ENCODE measurements at places on chromosomes 7 and 10.

DNA sequence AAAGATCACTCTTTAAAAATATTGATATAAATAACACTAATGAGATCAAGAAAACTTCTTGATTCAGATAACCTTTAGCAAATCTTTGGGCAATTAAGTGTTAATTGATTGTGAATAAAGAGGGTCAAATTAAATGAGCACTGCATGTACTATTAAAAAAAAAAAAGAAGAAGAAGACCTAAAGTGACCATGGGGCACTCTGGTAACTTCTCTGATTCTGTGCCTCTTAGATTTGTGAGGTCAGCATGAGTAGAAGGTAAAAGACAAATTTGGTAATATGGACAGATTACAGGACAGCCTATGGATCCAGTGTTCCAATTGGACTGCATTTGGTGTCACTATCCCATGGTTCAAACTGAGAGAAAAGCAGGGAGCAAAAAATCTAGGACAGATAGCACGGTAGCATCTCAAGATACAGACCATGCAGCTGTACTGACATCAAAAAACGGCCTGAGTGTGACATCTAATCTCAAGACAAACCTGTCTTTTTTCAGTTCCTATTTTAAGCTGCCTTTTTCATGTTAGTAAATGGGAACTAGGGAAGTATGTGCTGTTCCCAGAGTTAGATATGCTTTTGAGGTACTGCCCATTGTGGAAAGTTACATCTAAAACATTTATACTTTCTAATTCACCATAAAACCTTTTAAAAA is 128.0 kb downstream of the KCND2 start:
- no peak for DNase-seq

DNA sequence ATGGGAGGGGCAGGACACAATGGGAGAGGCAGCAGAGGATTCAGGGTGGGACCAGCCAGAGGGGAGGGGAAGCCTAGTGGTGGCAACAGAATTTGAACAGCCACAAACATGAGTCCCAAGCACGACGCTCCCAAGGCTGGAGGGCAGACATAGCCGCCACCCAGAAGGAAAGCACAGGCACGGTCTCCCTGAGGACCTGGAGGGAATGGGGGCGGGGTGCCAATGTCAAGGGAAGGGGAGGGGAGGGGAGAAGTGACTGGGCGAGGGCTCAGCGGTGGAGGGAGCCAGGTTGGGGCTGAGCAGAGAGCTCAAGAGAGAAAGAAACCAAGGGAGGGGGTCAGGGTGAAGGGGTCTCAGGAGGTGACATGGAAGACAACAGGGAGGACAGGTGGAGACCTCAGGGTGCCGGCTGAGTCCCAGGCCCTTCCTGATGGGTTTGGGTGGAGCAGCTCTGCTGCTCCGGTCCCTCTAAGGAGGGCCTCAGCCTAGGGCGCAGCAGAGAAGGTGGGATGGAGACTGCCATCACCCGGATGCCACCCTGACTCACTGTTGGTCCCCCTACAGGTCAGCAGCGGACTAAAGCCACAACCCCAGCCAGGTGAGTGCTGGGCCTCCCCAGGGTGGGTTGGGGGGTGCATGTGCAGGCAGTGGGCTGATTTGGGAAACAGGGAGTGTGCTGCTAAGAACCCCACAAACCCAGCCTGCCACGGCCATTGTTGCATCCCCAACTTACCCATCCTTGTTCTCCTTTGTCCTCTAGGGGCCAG is 24.2 kb downstream of the PILRA start:
- no peak for DNase-seq

DNA sequence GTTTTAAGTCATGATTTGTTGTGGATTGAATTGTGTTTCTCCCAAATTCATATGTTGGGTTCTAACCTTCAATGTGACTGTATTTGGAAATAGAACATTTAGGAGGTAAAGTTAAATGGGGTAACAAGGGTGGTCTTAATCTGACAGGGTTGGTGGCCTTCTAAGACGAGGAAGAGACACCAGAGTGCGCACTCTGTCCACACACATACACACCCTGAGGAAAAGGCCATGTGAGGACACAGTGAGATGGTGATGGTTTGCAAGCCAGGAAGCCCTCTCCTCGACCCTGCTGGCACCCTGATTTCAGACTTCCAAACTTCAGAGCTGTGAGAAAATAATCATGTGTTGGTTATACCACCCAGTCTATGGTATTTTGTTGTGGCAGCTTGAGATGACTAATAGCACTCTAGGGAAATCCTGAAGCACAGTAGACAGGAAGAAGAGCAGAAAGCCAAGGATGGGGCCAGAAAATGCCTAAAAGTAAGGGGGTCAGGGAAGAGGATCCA is 28.0 kb upstream of the SEM1 start:
- no peak for DNase-seq

DNA sequence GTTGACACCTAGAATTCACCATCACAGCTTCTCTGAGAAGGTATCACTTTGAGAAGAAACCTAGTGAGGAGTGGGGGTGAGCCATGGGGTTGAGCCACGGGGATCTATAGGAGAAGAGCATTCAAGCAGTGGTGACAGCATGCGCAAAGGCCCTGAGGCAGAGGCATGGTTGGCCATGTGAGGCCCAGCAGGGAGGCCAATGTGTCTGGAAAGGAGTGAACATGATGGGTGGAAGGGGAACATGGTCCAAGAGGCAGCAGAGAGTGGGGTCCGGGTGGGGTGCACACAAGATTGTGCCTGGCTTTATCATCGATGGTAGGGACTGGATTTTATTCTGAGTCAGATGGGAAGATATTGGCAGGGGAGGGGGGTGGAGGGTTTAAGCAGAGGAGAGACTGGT is 36.0 kb upstream of the LEP start:
- DNase-seq: no peak

GRCh38 chr7:70612811-70613210 is 519.1 kb upstream of the GALNT17 start:
- no peak for DNase-seq

- DNase-seq: no peak
Measured at GRCh38 chr10:61397175-61397986, 55.8 kb downstream of the TMEM26 start.

- DNase-seq: no peak
Measured at GRCh38 chr7:14836571-14837189, 65.9 kb downstream of the DGKB start.

- no peak for DNase-seq
Measured at GRCh38 chr7:70583965-70584883, 547.7 kb upstream of the GALNT17 start.

- DNase-seq: no peak
Measured at GRCh38 chr10:60414111-60414510, 24.4 kb upstream of the ANK3 start.

- no peak for DNase-seq
Measured at GRCh38 chr7:87960239-87960638, 26.2 kb downstream of the ADAM22 start.

DNA sequence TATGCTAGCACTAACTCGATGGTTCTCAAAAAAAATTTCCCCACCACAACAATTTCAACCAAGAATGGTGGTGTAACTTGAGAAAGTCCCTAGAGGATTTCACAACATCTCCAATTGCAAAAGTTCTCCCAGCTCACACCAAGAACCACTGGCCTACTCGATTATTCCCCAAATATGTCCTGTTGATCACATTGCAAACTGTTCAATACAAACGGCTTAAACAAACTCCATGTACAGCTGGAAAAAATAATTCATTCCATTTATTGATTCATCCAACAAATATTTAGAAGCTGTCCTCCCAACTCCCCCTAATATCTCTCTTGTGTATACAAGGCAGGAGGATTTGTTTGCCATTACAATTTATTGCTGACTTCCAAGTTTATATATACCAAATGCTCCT is 19.1 kb downstream of the TMEM176B start:
- no peak for DNase-seq

GRCh38 chr7:2478399-2478785 is 2.2 kb upstream of the GRIFIN start:
- DNase-seq: no peak

- no peak for DNase-seq
Measured at GRCh38 chr7:140611641-140612040, 29.0 kb downstream of the DENND2A start.

DNA sequence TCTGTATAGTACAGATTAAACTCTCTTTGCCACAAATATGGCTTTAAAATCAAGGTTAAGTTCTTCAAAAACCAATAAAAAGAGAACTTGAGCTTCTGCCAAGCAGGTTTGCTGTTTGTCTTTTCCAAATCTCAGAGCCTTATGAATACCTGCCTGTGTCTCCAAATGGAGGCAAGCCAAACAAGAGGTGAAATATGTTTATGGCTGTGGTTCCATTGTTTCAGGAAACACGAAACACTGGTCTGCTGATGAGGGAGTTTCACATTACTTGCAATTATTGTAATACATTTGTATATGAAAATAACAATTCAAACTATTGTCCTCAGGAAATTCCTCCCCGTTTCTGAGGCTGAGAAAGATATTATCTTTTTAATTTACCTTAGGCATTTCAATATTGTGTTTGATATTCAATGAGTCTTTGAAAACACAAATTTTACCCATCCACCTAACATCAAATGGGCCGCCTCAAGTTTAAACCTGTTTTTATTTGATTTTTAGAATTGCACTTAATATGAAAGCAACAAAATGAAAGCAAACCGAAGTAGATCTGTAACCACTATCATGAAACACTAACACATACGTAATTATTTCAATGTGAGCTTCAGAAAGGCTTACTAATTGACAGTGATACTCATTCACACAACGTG is 359.3 kb downstream of the HGF start:
- DNase-seq: no peak

- DNase-seq: no peak
Measured at GRCh38 chr7:142876991-142877910, 8.3 kb downstream of the TRPV6 start.

DNA sequence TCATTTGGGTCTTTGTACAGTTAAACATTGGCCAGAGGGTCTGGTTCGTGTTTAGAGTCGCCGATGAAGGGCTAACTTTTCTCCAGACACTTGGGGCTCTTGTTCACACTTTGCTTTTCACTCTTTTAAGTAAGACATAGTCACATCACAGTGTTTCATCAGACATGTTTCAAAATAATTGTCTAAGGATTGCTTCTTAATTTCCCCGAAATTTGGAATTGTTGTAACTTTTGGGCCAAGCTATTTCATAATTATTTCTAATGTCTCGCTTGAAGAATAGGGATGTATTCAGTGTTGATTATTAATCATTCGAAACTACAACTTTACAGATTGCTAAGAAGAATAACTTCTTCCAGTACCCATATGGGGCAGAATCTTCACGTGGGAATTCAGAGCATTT is 92.8 kb downstream of the TCF7L2 start:
- no peak for DNase-seq

- DNase-seq: no peak
Measured at GRCh38 chr7:25084821-25085220, 40.2 kb downstream of the CYCS start.

DNA sequence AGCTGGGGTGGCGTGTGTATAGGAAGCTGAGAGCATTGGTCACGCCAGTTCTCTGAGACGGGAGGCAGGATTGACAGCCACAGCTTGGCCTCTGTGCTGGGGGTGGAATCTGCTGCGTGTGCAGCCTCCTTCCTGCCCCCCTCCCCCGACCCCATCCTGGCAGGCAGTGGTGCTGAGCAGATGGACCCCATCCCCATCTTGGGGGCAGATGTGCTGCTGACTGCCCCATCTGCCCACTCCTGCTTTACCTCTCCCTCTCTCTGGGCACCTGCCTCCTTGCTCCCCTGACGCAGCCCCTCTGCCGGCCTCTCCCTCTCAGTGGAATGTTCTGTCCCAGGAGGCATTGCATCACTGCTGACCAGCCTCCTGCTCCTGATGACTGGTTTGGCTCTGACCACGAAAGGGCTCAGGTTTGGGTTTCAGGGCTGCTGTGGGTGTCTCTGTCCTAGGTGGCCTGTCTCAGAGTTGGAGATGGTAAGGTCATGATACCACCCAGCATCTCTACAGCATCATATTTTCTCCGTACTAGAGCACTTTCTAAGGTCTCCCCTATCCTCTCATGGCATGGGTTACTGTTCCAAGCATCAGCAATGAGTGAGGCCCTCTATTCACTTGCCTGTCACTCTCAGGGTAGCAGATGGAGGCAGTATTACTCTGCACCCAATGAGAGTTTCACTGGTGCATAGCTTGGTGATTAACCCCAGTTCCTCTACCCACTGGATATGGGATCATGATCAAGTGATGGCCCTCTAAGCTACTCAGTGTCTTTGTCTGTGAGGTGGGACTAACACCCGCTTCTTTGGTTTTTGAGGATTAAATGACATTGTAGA is 81.9 kb downstream of the RBM20 start:
- no peak for DNase-seq

- no peak for DNase-seq
Measured at GRCh38 chr7:44232396-44232795, 31.6 kb downstream of the YKT6 start.

- no peak for DNase-seq
Measured at GRCh38 chr7:46244757-46245156, 323.7 kb upstream of the IGFBP3 start.

DNA sequence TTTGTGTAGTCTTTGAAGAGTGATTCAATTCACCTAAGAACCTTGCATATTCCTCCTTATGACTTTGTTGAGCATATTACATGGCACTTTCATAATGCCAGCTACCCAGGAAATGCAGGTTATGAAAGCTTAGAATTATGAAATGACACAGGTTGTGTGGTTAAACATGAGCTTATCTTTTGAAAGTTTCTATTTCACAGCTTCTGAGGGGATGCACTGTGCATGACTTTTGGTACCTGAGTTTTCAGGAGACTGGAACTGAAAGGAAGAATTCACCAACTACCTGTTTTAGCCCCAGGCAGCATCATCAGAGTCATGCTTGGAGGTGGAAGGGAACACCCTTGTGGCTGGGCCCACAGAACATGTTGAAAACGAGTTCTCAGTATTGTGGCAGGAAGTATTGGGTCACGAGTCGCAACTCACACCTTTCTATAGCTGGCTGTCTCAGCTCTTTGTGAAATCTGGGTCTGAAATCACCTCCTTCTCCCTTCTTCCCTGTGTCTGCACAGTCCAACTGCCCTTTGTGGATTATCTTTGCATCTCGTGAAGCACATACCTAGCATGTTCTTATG is 228.2 kb downstream of the PTEN start:
- DNase-seq: peak; percentile 62

GRCh38 chr7:31805209-31805818 is 118.3 kb downstream of the PPP1R17 start:
- DNase-seq: no peak

GRCh38 chr7:143012409-143012808 is 14.5 kb downstream of the OR9A2 start:
- no peak for DNase-seq

DNA sequence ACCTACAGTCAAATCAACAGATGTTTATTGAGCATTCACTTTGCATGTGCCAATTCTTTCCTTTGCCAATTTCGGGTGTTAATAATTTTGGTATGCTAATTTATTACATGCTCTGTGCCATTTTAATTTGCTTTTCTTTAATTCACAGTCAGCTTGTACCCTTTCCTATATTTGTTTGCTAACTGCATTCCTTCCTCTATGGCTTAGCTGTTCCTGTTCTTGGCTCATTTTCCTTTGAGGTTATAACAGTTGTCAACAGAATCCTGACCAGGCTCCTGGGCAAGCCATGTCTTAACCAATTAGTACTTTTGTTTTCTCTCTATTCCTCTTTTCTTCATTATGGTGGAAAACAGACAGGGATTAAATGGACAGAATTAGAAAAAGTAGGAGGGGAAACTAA is 73.6 kb upstream of the RPA3 start:
- no peak for DNase-seq

GRCh38 chr7:114026486-114027089 is 107.8 kb upstream of the PPP1R3A start:
- peak; percentile 29 for DNase-seq

- DNase-seq: no peak
Measured at GRCh38 chr10:60944910-60945297, 919 bp upstream of the RHOBTB1 start.

- DNase-seq: no peak
Measured at GRCh38 chr7:39095875-39096619, 118.3 kb downstream of the POU6F2 start.
